Prostate gland (tissue), 2 donors: ENCODE measurements at places on chromosomes 7 and 10. TPM values are rescaled to one million over a fixed set of nuclear protein-coding genes. Genes with fewer than 3 reads are reported as not detected.

The UCMA gene
- not detected for total RNA-seq

The EPO gene
- total RNA-seq, result not detected

The GDF2 gene
- not detected for total RNA-seq

The CALHM3 gene
- 0.51 TPM for total RNA-seq

The ZNF804B gene
- 0.05 TPM for total RNA-seq

The EZH2 gene
- 8.6 TPM for total RNA-seq

The DNAJC30 gene
- 16.3 TPM for total RNA-seq

The TMEM270 gene
- not detected for total RNA-seq

DNA sequence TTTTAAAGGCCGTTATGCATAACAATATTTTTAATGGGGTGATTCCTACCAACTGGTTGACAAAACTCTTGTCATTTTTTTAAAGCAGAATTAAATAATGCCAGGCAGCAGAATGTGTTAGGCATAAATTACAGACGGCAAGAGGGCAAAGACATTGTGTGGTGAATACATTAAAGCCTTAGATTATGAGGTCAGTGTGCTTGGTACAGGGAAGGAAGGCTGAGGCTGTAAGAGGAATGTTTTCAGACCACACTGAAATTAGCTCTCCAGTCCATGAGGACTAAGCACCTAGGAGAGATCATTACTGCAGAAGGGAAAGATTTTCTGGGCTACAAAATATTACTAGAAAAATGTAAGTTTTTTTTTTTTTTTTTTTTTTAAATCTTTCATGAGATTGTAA lies 312.8 kb upstream of the PRKCQ start:
- no peak overlapping the region for H3K4me3 ChIP-seq
- no peak overlapping the region for H3K27ac ChIP-seq
- H3K27me3 ChIP-seq, result no peaks in the 10 kb centered on the region
- DNase-seq, result no peak
- H3K4me1 ChIP-seq, result no peaks in the 10 kb centered on the region
- H3K36me3 ChIP-seq, result no peaks in the 10 kb centered on the region

GRCh38 chr10:71833451-71834342 lies 17.4 kb downstream of the PSAP start:
- H3K4me3 ChIP-seq, result no peak overlapping the region
- peaks cover 10% of the 10 kb centered on the region for H3K4me1 ChIP-seq
- H3K27me3 ChIP-seq, result no peaks in the 10 kb centered on the region
- H3K27ac ChIP-seq, result no peak overlapping the region
- peaks cover 12% of the 10 kb centered on the region for H3K36me3 ChIP-seq

GRCh38 chr7:18529239-18529638 lies 33.7 kb downstream of the HDAC9 start:
- no peak for DNase-seq
- H3K36me3 ChIP-seq, result no peaks in the 10 kb centered on the region
- H3K27me3 ChIP-seq, result no peaks in the 10 kb centered on the region
- no peak overlapping the region for H3K27ac ChIP-seq

GRCh38 chr10:83283151-83283550 lies 856.2 kb upstream of the GHITM start:
- no peak overlapping the region for H3K4me3 ChIP-seq
- H3K36me3 ChIP-seq, result no peaks in the 10 kb centered on the region
- no peaks in the 10 kb centered on the region for H3K4me1 ChIP-seq
- no peaks in the 10 kb centered on the region for H3K27me3 ChIP-seq
- no peak for DNase-seq

DNA sequence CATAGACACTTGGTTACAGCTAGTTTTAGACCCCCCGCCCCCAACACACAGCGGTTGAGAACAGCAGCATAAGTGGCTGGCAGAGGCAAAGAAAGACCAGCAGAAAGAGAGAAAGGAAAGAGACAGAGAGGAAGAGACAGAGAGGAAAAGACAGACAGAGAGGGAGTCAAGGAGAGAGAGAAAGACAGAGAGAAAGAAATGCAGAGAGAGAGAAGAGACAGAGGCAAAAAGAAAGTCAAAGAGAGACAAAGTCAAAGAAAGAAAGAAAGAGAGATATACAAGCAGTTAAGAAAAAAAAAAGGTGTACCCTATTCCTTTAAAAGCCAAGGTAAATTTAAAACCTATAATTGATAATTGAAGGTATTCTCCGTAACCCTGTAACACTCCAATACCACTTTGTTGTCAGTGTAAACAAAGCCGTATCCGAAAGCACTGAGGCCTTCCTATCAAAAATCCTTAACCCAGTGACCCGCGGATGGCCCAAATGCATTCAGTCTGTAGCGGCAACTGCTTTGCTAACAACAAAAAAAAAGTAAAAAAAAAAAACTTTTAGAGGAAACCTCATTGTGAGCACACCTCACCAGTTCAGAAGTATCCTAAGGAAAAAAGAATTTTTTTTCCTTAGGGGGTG lies 11.9 kb upstream of the SLC12A9 start:
- DNase-seq, result no peak
- no peak overlapping the region for H3K27ac ChIP-seq
- no peaks in the 10 kb centered on the region for H3K4me1 ChIP-seq
- no peaks in the 10 kb centered on the region for H3K27me3 ChIP-seq
- H3K4me3 ChIP-seq, result no peak overlapping the region

DNA sequence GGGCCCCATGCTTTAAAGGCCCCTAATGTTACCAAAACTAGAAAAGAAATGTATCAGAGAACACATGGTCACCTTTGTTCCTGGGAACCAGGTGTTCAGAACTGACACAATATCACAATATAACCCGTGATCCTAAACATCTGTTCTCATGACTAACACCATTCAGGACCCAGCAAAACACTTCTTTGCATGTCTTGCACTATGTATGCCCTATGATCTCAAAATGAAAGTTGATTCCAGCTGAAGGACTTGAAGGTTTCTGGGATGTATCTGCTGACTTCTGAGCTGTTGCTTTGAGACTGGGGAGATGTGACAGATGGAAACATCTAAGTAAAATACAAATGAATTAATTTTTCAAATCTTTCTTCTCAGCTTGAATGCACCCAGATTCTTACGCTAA lies 37.5 kb upstream of the PIK3CG start:
- DNase-seq, result no peak
- H3K27me3 ChIP-seq, result no peaks in the 10 kb centered on the region
- no peak overlapping the region for H3K4me3 ChIP-seq
- H3K4me1 ChIP-seq, result no peaks in the 10 kb centered on the region
- no peaks in the 10 kb centered on the region for H3K36me3 ChIP-seq
- no peak overlapping the region for H3K27ac ChIP-seq

DNA sequence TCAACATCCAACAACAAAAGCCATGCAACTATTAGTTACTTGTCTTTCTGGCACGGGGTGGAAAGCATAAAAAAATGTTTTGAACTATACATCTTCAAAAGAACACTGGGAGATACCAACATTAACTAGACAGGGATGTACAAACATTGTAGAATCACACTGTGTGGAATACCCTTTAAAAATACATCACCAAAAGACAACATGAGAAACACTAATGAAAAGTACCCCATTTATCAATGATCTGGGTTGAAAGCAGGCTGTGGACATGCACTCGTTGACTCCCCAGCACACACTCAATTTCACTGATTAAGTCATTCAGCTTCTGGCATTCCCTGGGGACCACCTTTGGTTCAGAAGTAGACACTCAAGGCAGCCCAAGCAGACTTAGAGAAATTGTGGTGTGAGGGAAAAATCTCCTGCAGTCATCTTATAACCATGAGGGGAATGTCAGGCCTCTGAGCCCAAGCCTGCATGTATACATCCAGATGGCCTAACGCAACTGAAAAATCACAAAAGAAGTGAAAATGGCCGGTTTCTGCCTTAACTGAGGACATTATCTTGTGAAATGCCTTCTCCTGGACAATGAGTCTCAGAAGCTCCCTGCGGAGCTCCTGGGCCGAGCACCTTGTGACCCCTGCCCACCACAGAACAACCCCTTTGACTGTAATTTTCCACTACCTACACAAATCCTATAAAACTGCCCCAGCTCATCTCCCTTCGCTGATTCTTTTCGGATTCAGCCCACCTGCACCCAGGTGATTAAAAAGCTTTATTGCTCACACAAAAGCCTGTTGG lies 53.0 kb downstream of the CACUL1 start:
- no peaks in the 10 kb centered on the region for H3K27me3 ChIP-seq
- H3K4me1 ChIP-seq, result no peaks in the 10 kb centered on the region
- H3K36me3 ChIP-seq, result no peaks in the 10 kb centered on the region
- H3K27ac ChIP-seq, result no peak overlapping the region
- H3K4me3 ChIP-seq, result no peak overlapping the region

DNA sequence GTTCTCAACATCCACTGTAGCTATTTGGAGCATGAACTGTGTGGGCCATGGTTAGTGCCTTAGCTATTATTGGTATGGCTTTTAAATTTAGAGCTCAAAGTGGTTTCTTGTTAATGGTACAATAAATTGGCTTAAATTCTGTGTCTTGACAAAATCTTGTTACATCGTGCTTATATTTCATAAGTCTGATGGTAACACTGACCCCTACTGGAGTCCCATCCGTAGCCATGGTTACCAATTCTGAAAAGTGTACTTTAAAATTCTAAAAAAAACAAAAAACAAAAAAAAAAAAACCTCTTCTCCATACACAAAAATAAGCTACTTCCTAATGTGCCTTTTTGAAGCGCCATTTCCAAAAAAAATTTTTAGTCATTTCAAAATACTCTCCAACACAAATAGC lies 6.4 kb upstream of the RPP30 start:
- no peak overlapping the region for H3K27ac ChIP-seq
- no peaks in the 10 kb centered on the region for H3K36me3 ChIP-seq
- no peak overlapping the region for H3K4me3 ChIP-seq
- no peaks in the 10 kb centered on the region for H3K4me1 ChIP-seq
- DNase-seq, result no peak

DNA sequence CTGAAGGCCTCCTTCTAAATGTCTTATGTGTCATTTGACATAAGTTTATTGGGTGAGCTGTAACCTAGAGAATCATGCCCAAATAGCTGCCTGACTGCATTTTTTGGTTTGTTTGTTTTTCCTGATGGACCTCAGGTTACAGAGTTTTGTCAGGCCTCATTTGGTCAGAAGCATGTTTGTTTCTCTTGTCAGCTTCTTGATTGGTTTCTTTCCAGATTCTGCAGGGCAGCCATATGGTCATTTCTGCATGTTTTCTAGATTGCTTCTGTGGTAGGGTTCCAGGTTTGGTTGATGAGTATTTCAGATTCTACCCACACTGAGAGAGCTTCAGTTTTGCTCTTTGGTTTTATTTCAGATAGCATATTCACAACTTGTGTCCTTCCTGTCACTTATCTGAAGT lies 28.0 kb downstream of the GLCCI1 start:
- no peak overlapping the region for H3K4me3 ChIP-seq
- DNase-seq, result peak; percentile 13
- no peaks in the 10 kb centered on the region for H3K4me1 ChIP-seq

GRCh38 chr10:71554671-71555070 lies 158.0 kb downstream of the CDH23 start:
- no peak for DNase-seq
- no peak overlapping the region for H3K4me3 ChIP-seq
- no peaks in the 10 kb centered on the region for H3K36me3 ChIP-seq
- no peak overlapping the region for H3K27ac ChIP-seq
- H3K4me1 ChIP-seq, result no peaks in the 10 kb centered on the region
- peaks cover 2% of the 10 kb centered on the region for H3K27me3 ChIP-seq

- peak overlapping the region; percentile 40 for H3K4me3 ChIP-seq
- no peaks in the 10 kb centered on the region for H3K36me3 ChIP-seq
- H3K4me1 ChIP-seq, result peaks cover 12% of the 10 kb centered on the region
- no peak for DNase-seq
Observed at GRCh38 chr7:74029991-74030415, 2.0 kb downstream of the ELN start.

- H3K4me3 ChIP-seq, result no peak overlapping the region
- H3K27ac ChIP-seq, result no peak overlapping the region
- no peaks in the 10 kb centered on the region for H3K36me3 ChIP-seq
- no peaks in the 10 kb centered on the region for H3K4me1 ChIP-seq
Observed at GRCh38 chr7:117728890-117729624, 144.2 kb downstream of the CTTNBP2 start.
